ENCODE measurements at places on chromosomes 12 and 14. TPM values are rescaled to one million over a fixed set of nuclear protein-coding genes. Genes with fewer than 3 reads are reported as not detected.

- DNase-seq: peak; percentile 75
- H3K27ac ChIP-seq: no peak overlapping the region
These were observed 8.3 kb downstream of the CISTR start for GRCh38 chr12:53743266-53744129.

Gene ACOT6
- not detected for total RNA-seq

GRCh38 chr14:102927878-102928411 is 5.5 kb downstream of the AMN start:
- peaks cover 20% of the 10 kb centered on the region for H3K4me1 ChIP-seq
- H3K27ac ChIP-seq: no peak overlapping the region
- peaks cover 33% of the 10 kb centered on the region for H3K27me3 ChIP-seq
- no peak for DNase-seq

DNA sequence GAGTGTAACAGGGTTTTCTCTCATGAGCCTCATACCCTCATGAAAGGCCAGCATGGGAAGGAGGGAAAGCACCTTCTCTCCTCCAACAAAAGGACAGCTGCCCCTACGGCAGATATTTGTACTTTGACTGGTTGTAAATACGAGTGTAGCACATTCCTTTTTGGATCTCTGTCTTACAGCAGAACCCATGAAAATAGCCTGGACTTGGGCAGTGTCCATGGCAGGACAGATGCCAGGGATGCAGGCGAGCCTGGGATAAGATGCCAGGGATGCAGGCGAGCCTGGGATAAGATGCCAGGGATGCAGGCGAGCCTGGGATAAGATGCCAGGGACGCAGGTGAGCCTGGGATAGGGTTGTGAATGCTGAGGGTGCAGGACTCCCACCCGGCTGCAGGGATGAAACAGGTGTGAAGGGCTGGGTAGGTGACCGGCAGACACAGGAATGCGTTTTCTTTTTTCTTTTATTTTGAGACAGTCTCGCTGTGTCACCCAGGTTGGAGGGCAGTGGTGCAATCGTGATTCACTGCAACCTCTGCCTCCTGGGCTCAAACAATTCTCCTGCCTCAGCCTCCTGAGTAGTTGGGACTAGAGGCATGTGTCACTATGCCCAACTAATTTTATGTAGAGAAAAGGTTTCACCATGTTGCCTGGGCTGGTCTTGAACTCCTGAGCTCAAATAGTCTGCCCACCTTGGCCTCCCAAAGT is 120.0 kb downstream of the BEGAIN start:
- no peak overlapping the region for H3K4me3 ChIP-seq
- H3K27me3 ChIP-seq: no peaks in the 10 kb centered on the region
- peaks cover 4% of the 10 kb centered on the region for H3K4me1 ChIP-seq
- no peaks in the 10 kb centered on the region for H3K36me3 ChIP-seq
- no peak overlapping the region for H3K27ac ChIP-seq

GRCh38 chr12:2395354-2395977 is 342.7 kb downstream of the CACNA1C start:
- DNase-seq: peak; percentile 49
- H3K4me3 ChIP-seq: no peak overlapping the region
- no peaks in the 10 kb centered on the region for H3K4me1 ChIP-seq
- H3K36me3 ChIP-seq: no peaks in the 10 kb centered on the region
- H3K27ac ChIP-seq: no peak overlapping the region

All from activated CD4-positive, alpha-beta memory T cell treated with anti-CD3 and anti-CD28 coated beads for 36 hours (primary cell).